ENCODE measurements at places on chromosomes 3 and 15.

- DNase-seq: no peak
Measured at GRCh38 chr3:10474847-10475246, 30.5 kb downstream of the ATP2B2 start.

DNA sequence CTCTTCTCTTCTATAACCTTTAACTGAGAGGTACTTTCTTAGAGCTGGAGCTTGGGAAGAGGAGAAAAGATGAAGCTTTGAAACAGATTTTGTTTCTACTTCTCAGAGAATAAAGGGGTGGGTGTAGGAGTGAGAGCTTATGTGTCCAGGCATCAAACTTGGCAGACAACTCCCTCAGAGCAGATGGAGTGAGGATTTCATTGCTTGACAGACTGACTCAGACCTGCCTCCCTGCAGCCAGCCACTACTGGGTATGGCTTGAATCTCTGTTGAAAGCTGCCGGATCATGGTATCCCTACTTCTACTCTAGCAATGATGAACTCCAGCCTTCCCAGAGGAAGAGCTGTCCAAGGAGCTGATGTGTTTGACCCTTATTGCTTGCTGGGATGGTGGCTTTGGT, 36.7 kb downstream of the SYN2 start:
- no peak for DNase-seq

GRCh38 chr15:29034593-29035335, 149.0 kb downstream of the APBA2 start:
- no peak for DNase-seq

DNA sequence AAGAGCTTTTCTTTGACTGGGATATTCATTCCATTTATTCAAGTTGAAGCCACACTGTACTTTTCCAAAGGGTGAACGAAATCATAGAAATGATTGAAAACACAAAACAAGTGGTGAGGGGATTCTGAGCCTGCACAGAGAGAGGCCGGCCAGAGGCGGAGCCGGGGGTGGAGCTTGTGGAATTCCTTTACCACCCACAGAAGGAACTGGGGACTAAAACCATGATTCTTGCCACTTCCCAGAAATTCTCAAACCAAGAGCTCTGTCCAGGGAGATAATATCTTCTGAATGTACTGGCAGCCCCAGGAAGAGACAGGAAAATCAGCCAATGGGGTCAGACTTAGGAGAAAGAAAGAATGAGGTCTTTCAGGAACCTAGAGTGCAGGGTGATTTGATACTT, 20.8 kb downstream of the FBN1 start:
- DNase-seq: no peak

DNA sequence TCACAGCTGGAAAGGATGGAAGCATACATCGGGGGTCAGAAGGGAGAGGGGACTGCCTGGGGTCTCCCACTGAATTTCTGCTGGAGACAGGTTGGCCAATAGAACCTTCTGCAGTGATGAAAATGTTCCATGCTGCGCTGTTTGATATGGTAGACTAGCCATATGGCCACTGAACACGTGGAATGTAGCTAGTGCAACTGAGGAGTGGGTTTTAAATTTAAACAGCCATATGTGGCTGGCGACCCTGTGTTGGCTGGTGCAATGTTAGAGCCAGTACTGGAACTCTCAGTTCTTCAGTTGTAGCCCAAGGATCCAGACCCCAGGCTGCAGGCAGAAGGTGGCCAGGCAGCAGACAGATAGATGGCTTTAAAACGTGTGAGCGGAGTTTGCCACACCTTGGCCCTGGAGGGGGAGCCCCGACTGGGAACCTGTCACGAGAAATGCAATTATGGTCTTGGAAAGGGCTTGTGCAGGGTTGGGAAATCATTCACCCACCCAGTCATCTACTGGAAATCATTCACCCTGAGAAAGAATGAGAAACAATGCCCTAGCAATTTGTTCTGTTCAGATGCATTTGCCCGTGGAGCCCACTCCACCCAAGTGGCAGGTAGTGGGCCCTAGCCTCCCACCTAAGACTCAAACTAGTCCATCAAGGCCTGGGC, 127.6 kb downstream of the FBLN2 start:
- DNase-seq: no peak

DNA sequence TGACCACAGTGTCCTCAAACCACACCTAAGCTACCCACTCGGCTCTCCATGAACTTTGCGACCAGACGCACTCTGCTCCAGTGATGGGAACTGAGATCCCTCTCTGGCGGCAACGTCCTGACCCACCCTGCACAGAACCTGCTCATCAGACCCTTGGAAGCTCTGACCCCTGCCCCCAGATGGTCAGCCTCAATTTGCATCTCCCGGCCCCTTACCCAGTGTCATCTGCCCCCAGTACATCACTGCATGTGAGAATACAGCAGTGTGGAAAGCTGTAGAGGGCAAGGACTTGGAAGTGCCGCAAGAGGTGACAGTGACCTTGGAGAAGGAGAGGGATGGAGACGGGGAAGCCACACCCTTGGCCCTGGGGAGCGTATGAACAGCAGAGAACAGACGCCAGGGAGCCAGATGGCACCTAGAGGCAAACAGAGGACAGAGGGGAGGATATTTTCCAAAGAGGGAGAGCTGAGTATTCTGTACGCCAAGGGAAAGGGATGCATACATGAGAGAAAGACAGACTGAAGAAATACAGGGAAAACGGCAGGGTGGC, 192.0 kb downstream of the XXYLT1 start:
- DNase-seq: no peak

GRCh38 chr3:140347151-140347550, 330.7 kb upstream of the TRIM42 start:
- DNase-seq: no peak

DNA sequence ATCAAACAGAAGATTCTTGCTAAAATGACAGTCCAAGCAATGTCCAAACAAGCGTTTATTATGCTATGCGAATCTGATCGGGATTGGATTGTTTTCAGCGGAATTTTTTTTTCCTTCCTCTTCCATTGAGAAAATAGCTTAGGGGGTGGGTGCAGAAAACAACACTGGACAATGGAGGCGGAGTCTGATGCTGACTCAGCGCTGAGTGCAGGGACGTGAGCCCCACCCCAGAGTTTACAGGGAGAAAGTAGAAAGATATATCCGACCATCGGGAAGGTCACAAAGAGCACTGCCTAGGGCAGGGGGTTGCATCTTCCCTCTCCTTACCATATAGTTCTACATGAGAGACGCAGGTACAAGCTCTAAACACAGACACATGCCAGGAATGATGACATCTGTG, 117.0 kb downstream of the FOXP1 start:
- DNase-seq: no peak

DNA sequence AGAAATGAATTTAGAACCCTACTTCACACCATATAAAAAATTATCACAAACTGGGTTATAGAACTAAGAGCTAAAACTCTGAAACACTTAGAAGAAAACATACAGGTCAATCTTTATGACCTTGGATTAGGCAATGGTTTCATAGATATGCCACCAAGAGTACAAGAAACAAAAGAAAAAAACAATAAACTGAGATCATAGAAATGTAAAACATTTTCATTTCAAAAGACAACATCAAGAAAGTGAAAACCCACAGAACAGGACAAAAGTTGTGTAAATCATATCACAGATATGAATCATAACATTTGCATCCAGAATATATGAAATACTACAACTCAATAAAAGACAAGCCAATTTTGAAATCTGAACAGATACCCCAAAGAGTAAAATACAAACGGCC, 72.4 kb downstream of the TBL1XR1 start:
- no peak for DNase-seq
